ENCODE measurements at places on chromosomes 12 and 14. TPM values are rescaled to one million over a fixed set of nuclear protein-coding genes. Genes with fewer than 3 reads are reported as not detected.
A peak's percentile ranks its signal among the peaks of the same experiment; 100 is the strongest.

The DNAH10 gene
- total RNA-seq = not detected

DNA sequence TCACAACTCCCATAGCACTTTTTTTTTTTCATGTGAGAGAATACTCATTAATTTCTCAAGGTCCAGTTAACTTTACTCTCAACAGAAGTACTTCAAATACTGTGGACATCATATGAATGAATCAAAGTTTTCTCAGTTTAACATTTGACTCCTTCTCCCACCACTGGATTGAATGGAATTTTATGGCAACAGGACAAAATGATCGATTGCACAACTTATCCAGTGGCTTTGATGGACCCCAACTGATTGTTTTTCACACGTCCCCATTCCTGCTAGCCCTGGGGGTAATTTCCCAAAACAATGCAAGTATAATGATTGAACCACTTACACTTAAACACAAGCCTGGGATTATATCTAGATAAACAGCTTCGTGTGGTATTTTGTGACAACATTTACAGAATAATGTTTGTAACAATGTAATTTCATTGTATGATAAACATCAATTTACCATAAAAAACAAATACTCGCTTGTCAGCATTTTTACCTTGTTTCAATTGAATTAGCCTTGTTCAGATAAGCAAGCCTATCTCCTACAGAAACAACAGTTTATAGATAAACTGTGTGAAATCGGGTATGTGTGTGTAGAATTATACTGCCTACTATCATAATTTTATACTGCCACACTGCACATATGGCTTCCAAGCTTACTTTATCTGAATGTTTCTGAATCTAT, 60.9 kb downstream of the SOX5 start:
- H3K36me3 ChIP-seq = no peaks in the 10 kb centered on the region
- H3K27ac ChIP-seq = no peak overlapping the region
- peaks cover 7% of the 10 kb centered on the region for H3K4me1 ChIP-seq
- H3K27me3 ChIP-seq = no peaks in the 10 kb centered on the region
- no peak overlapping the region for H3K4me3 ChIP-seq

DNA sequence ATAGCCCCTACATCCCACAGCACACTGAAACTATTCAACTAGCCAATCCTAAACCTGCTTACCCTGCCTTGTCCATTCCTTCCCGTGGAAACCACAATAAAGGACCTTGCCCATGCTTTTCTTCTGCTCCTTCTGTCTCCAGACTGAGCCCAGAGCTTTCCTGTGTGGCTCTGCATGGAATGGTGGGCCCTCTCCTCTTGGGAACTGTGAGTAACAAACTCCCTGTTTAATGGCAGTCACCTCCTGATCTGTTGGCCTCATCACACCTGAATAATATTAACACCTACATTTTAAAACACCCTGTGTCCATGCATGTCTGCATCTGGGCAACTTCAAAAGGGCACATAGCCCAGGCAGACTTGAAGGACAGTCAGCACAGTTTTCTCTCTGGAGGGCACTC, 12.4 kb downstream of the LGR5 start:
- H3K4me3 ChIP-seq = no peak overlapping the region
- no peak for DNase-seq
- no peak overlapping the region for H3K27ac ChIP-seq

DNA sequence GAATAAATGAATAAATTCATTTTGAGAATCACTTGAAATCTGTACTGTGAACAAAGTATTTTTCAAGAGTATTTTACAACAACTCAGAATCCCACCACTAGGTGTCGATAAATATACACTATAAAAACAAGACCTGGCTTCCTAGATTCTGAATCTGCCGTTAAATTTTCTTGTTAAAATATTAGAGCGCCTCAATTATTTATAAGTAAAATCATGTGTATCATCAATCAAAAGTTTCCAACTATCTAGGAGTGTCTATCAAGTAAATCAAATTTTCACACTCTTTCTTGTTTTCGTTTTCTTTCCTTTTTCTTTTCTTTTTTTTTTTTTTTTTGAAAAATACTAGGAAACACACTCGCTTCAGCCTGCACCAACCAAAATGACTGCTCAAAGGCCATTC, 179.2 kb upstream of the DCN start:
- H3K4me3 ChIP-seq = no peak overlapping the region
- peak; percentile 68 for DNase-seq
- H3K27me3 ChIP-seq = no peaks in the 10 kb centered on the region
- no peaks in the 10 kb centered on the region for H3K36me3 ChIP-seq
